ENCODE measurements at places on chromosomes 12 and 14. TPM values are rescaled to one million over a fixed set of nuclear protein-coding genes. Genes with fewer than 3 reads are reported as not detected.

DNA sequence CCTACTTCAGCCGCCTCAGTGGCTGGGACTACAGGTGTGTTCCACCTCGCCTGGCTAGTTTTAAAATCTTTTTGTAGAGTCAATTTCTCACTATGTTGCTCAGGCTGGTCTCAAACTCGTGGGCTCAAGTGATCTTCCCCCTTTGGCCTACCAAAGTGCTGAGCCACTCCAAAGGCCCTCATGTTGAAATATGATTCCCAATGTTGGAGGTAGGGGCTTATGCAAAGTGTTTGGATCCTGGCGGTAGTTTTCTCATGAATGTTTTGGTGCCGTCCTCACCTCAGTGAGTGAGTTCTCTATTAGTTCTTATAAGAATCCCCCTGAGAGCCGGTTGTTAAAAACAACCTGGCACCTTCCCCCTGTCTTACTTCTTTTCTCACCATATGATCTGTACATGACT, 784.6 kb downstream of the TMTC2 start:
- no peaks in the 10 kb centered on the region for H3K36me3 ChIP-seq
- no peak overlapping the region for H3K27ac ChIP-seq
- H3K4me1 ChIP-seq, result no peaks in the 10 kb centered on the region
- H3K27me3 ChIP-seq, result no peaks in the 10 kb centered on the region

DNA sequence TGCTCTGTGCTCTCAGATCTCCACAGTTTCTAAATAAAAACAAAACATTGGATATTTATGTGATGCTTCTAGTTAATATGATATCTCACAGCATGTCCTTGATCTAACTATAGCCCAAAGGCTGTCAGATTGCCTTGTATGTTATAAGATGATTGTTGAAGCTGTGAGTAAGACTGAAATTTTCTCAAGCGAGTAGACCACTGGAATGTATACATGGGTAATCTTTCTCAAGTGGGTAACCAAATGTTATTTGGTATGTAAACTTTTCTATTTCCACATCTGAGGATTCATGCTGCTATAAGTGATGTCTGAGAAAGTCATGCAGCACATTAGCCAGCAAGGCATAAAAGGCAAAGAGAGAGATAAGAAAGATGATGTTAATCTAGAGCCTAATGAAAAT, 886.7 kb downstream of the NRXN3 start:
- no peak overlapping the region for H3K27ac ChIP-seq
- no peaks in the 10 kb centered on the region for H3K27me3 ChIP-seq
- H3K36me3 ChIP-seq, result no peaks in the 10 kb centered on the region
- no peaks in the 10 kb centered on the region for H3K4me1 ChIP-seq
- no peak overlapping the region for H3K4me3 ChIP-seq
- no peak for DNase-seq

GRCh38 chr14:92760524-92760805, 12.0 kb upstream of the LGMN start:
- H3K4me1 ChIP-seq, result peaks cover 28% of the 10 kb centered on the region
- peaks cover 10% of the 10 kb centered on the region for H3K27me3 ChIP-seq
- no peak overlapping the region for H3K4me3 ChIP-seq
- peaks cover 6% of the 10 kb centered on the region for H3K36me3 ChIP-seq

- no peaks in the 10 kb centered on the region for H3K4me1 ChIP-seq
- peaks cover 3% of the 10 kb centered on the region for H3K27me3 ChIP-seq
- no peak overlapping the region for H3K27ac ChIP-seq
- DNase-seq, result no peak
These were observed 420.8 kb downstream of the CCDC91 start for GRCh38 chr12:28611115-28611435.

DNA sequence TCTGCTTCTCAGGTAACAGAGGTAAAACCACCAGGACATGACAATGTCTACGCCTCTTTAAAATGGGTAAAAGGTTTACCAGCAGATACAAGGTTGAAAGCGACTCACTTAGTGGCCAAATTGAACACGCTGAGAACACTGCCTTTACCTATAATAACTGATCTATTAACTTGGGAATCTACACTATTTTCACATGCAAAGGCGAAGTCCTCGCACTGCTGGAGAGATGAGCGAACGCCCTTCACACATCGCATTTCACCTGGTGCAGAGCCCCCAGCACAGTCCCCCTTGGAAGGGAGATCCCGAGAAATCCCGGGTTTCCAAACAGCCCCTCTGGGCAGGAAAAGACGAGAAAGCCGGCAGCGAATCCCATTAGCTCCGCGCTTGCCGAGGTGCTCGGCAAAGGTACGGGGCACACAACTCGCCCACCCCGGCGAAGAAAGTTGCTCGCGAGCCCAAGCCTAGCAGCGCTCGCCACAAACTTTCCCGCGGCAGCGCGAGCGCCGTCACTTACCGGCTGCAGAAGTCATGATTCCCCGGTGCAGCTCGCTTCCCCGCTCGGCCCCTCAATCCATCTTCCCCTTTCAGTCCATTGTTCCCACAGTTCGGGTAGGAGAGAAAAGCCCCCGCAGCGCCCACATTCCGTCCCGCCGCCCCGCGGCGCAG, 423 bp downstream of the FGD6 start:
- peak overlapping the region; percentile 86 for H3K27ac ChIP-seq
- H3K4me1 ChIP-seq, result peaks cover 32% of the 10 kb centered on the region
- peak overlapping the region; percentile 93 for H3K4me3 ChIP-seq
- no peak for DNase-seq
- peaks cover 11% of the 10 kb centered on the region for H3K27me3 ChIP-seq
- peaks cover 5% of the 10 kb centered on the region for H3K36me3 ChIP-seq

DNA sequence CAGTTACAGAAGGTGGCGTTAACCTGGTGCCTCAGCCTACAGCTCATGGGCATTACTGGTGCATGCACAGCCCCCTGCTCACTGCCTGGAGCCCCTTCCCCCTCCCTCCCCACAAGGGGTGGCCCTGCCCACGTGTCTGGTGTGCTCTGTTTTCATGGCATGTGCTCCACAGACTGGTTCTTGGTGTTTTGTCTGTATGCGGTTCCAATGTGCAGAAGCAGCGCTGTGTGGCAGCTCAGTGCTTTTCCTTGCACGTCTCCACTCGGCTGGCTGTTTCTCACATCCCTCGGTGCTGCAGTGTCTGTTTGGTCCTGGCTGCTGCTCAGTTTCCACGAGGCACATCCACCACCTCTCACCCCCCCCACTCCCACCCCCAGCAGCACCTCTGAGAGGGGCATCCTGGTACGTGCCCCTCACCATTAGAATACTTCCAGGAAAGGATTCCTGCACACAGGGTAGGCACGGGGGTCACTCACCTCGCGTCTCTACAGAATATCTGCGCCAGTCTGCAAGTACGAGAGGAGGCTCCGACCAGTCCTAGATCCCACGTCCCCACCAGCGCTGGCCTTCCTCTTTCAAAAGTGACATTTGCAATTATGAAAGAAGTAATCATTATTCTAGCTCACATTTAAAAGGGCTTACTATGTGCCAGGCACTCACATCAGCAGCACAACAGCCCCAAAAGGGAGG, 27.1 kb downstream of the DIO3 start:
- H3K27me3 ChIP-seq, result no peaks in the 10 kb centered on the region
- no peak for DNase-seq
- no peak overlapping the region for H3K27ac ChIP-seq

GRCh38 chr12:82426081-82426480, 67.8 kb downstream of the METTL25 start:
- H3K36me3 ChIP-seq, result no peaks in the 10 kb centered on the region
- no peaks in the 10 kb centered on the region for H3K27me3 ChIP-seq
- DNase-seq, result no peak
- H3K27ac ChIP-seq, result no peak overlapping the region
- no peaks in the 10 kb centered on the region for H3K4me1 ChIP-seq
- no peak overlapping the region for H3K4me3 ChIP-seq

DNA sequence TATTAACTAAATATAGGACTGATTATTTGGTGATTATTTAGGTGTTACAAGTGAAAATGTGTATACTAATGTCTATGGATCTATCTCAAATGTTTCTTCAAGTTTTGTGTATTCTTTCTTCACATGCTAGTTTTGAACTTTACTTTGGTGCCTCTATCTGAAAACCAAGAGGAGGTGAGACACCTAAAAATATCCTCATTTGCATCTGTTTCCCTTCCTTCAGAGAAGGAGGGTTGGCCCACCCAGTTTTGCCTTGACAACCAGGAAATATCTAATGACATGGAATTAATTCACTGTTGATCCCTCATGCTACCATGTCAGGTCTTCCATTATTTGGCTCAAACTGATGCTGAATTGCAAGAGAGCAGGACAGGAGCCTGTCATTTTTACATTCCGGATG, 500.4 kb downstream of the NELL2 start:
- H3K27ac ChIP-seq, result no peak overlapping the region
- no peak for DNase-seq
- no peaks in the 10 kb centered on the region for H3K4me1 ChIP-seq
- no peaks in the 10 kb centered on the region for H3K27me3 ChIP-seq

GRCh38 chr14:37824939-37825712, 229.7 kb downstream of the TTC6 start:
- no peaks in the 10 kb centered on the region for H3K27me3 ChIP-seq
- DNase-seq, result no peak
- peaks cover 2% of the 10 kb centered on the region for H3K4me1 ChIP-seq
- no peak overlapping the region for H3K4me3 ChIP-seq

GRCh38 chr12:57883700-57884099, 37.2 kb upstream of the CTDSP2 start:
- H3K4me1 ChIP-seq, result peaks cover 8% of the 10 kb centered on the region
- no peak overlapping the region for H3K27ac ChIP-seq
- H3K4me3 ChIP-seq, result no peak overlapping the region
- DNase-seq, result no peak
- H3K36me3 ChIP-seq, result peaks cover 4% of the 10 kb centered on the region

GRCh38 chr12:49296836-49297694, 2.1 kb downstream of the PRPH start:
- peaks cover 51% of the 10 kb centered on the region for H3K27me3 ChIP-seq
- H3K4me1 ChIP-seq, result peaks cover 35% of the 10 kb centered on the region
- no peak overlapping the region for H3K27ac ChIP-seq
- no peaks in the 10 kb centered on the region for H3K36me3 ChIP-seq
- peak; percentile 31 for DNase-seq

GRCh38 chr12:65707051-65707450, 117.2 kb upstream of the HMGA2 start:
- H3K27me3 ChIP-seq, result peaks cover 4% of the 10 kb centered on the region
- no peak overlapping the region for H3K27ac ChIP-seq
- no peak for DNase-seq
- no peaks in the 10 kb centered on the region for H3K36me3 ChIP-seq

- H3K27ac ChIP-seq, result no peak overlapping the region
- DNase-seq, result no peak
These were observed 49.3 kb downstream of the NDUFA12 start for GRCh38 chr12:94954029-94954685.

- H3K4me3 ChIP-seq, result no peak overlapping the region
- no peaks in the 10 kb centered on the region for H3K27me3 ChIP-seq
- no peak for DNase-seq
- H3K36me3 ChIP-seq, result no peaks in the 10 kb centered on the region
- no peak overlapping the region for H3K27ac ChIP-seq
- peaks cover 28% of the 10 kb centered on the region for H3K4me1 ChIP-seq
These were observed 9.6 kb upstream of the GPR84 start for GRCh38 chr12:54373649-54374561.

- peak within 1 kb of the TSS; percentile 86 for H3K4me3 ChIP-seq
- H3K27me3 ChIP-seq, result peaks cover 60% of the 10 kb centered on the region
- H3K36me3 ChIP-seq, result no peaks in the 10 kb centered on the region
- peak; percentile 35 for DNase-seq
These were observed at the start of gene ST8SIA1 for GRCh38 chr12:22334410-22335100. TSS of gene ST8SIA1 (minus strand) at chr12:22334707. CDS start at chr12:22334232, 475 bp downstream.

DNA sequence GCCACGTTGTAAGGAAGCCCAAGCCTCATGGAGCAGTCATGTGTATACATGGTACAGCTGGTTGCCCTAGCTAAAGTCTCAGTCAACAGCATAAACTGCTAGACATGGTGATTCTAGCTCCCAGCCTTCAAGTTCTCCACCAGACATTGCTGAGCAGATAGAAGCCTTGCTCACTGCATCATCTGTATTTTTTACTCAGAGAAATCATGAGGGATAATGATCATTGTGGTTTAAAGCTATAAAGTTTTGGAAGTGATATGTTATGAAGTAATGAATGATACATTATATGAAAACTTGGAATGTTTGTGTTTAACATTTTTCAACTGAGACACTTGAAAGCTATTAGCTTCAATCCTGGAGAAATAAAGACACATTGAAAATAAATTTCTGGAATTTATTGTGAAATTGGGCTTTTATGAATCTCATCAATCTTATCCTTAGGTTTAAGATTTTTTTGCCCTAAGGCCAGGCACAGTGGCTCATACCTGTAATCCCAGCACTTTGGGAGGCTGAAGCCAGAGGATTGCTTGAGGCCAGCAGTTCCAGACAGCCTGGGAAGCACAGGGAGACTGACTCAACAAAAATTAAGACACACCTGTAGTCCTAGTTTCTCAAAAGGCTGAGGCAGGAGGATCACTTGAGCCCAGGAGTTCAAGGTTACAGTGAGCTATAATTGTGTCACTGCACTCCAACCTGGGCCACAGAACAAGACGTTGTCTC, 5.6 kb upstream of the NFATC4 start:
- no peak overlapping the region for H3K27ac ChIP-seq
- peaks cover 2% of the 10 kb centered on the region for H3K36me3 ChIP-seq
- peaks cover 54% of the 10 kb centered on the region for H3K27me3 ChIP-seq
- H3K4me1 ChIP-seq, result peaks cover 17% of the 10 kb centered on the region
- no peak overlapping the region for H3K4me3 ChIP-seq
- DNase-seq, result no peak

DNA sequence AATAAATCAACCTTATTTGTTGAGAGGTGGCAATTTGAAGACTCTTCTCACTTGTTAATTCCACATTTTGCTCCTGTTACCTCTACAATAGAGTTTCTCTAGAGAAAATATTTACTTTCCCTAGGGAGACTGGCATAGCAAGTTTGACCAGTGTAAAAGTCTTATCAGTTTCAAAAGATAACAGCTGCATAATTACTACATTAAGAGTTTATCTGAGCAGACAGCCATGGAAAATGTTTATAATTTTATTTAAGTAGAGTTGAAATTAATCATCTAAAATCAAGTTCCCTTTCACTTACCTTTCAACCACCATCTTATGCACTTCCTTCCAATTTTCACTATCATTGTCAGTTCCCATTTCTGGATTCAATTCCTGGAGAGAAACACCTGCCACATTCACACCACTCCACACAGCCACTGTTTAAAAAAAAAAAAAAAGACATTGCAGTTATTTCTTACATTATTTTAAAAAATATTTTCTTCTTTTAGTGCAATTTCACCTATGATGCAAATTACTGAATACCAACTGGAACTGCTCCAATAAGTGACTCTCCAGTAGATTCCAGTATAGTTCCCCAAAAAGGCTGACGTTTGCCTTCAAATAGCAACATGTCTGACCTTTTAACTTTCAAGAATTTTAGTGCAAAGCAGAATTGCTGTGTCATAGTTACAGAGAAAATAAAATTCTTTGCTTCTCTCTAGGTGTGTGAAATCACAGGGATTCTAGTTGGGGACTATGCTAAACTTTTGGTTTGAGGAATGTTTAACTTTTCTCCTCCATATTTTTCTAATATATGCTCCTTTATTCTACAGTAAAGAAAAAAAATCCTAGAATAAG, 19.4 kb downstream of the LDHB start:
- no peak overlapping the region for H3K4me3 ChIP-seq
- peaks cover 40% of the 10 kb centered on the region for H3K4me1 ChIP-seq
- H3K27me3 ChIP-seq, result no peaks in the 10 kb centered on the region
- H3K36me3 ChIP-seq, result peaks cover 84% of the 10 kb centered on the region

- no peak overlapping the region for H3K4me3 ChIP-seq
- no peaks in the 10 kb centered on the region for H3K27me3 ChIP-seq
- no peaks in the 10 kb centered on the region for H3K4me1 ChIP-seq
These were observed 71.6 kb upstream of the AVPR1A start for GRCh38 chr12:63222582-63222981.

KRT74 gene
- 0.15 TPM for total RNA-seq

ISM2 gene
- total RNA-seq, result not detected

GMFB gene
- 37.2 TPM for total RNA-seq

AHNAK2 gene
- not detected for total RNA-seq

RNASE7 gene
- total RNA-seq, result not detected

AHSA1 gene
- total RNA-seq, result 217 TPM

CDK17 gene
- total RNA-seq, result 38.7 TPM
